Mucosa of descending colon (tissue), 3 donors: ENCODE measurements at places on chromosomes 5 and 9.

DNA sequence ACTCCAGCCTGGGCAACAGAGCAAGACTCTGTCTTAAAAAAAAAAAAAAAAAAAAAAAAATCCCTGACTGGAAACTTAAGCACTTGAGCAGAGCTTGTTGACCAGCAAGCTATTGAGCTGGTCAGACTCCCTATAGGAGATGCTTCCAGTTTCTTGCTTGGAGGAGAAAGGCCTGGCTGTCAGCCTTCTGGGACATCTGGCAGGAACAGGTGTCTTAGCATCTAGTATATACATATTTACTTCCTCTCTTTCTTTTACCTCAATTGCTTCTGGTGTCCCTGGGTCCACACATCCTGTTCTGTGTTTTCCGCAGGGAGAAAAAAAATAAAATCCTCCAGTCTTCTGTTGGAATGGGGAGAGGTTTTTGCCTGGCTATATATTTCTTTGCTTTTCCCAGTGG, 60.1 kb downstream of the PRKACG start:
- DNase-seq = no peak

GRCh38 chr9:10235376-10235775, 377.4 kb downstream of the PTPRD start:
- no peak for DNase-seq

DNA sequence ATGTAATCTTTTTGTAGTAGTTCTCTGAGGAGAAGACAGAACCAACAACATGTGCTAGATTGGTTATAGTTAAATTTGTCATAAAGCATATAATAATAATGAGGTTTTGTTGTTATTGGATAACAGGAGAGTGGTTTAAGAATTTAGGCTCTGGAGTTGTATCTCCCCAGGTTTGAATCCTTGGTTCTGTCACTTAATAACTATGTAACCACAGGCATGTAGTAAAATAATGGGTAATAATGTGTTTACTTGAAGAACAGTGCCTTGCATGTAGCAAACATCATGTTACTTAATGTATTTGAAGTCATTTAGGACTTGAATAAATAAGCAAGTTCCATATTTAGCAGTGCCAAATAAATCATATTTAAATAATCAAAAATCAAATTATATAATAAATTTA, 55.8 kb downstream of the NSD1 start:
- no peak for DNase-seq

DNA sequence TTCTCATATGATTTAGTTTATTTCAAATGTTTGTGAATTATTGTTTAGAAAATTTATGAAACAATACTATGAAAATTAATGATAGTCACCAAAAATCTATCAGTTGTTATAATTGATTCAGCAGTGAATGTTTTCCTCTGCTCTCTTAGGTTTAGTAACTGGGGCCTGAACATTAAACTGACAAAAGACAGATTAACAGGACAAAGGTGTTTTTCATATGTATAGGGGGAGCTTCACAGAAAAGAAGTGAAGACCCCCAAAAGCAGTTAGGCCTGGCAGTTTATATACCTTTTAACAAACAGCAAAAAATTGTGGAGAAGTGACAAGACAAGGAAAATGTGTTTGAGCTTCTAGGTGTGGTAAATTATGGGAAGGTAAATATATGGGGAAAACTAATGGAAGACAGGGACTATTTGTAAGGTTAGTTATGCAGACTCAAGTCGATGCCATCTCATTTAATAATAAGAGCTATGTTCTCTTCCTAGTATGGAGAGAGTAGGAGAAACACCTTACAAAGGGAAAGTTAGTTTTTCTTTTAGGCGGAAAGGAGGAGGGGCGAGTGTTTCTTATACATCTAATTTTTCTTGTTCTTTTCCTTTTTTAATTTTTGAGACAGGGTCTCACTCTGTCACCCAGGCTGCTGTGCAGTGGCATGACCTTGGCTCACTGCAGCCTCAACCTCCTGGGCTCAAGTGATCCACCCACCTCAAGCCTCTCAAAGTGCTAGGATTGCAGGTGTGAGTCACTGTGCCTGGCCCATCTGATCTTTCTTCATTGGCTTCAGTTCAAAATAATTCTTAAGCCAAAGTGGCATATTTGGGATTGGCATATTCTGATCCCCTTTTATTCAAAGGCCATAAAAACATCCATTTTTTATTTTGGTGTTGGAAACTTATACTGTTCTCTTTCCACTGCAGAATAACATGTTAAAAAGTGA, 77.8 kb downstream of the C9orf153 start:
- DNase-seq = no peak

DNA sequence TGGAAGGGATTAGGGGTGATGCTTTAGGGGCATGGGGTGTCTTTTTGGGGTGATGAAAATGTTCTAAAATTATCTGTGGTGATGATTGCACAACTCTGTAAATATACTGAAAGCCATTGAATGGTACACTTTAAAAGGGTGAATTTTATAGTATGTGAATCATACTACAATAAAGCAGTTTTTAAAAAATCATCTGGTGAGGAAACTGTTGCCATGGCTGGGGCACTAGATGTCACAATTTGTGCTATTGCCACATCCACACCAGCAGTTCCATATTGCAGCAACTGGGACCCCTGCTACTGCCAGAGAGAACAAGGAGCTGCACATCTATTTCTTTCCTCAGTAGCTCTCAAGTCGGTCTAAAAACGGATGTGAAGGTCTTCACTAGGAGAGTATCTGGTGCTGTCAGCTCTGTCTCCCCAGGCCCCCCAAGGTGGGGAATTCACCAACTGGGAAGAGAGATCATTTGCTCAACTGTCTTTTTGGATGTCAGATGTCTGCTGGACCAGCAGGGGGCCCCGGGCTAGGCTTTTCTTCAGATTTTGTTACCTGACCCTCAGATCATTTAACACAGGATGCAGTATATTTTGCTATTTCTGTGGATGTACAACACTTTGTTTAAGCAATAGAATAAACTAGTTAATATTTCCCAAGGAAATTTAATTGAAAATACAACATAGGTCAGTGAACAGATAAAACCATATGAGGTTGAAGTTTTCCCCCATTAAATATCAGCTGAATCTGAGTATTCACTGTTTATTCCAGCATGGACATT, 13.2 kb downstream of the CMYA5 start:
- peak; percentile 9 for DNase-seq
